ENCODE measurements at places on chromosomes 6 and 20. TPM values are rescaled to one million over a fixed set of nuclear protein-coding genes. Genes with fewer than 3 reads are reported as not detected.

- DNase-seq, result no peak
Observed at GRCh38 chr20:3135507-3136070, 24.1 kb downstream of the FASTKD5 start.

DNA sequence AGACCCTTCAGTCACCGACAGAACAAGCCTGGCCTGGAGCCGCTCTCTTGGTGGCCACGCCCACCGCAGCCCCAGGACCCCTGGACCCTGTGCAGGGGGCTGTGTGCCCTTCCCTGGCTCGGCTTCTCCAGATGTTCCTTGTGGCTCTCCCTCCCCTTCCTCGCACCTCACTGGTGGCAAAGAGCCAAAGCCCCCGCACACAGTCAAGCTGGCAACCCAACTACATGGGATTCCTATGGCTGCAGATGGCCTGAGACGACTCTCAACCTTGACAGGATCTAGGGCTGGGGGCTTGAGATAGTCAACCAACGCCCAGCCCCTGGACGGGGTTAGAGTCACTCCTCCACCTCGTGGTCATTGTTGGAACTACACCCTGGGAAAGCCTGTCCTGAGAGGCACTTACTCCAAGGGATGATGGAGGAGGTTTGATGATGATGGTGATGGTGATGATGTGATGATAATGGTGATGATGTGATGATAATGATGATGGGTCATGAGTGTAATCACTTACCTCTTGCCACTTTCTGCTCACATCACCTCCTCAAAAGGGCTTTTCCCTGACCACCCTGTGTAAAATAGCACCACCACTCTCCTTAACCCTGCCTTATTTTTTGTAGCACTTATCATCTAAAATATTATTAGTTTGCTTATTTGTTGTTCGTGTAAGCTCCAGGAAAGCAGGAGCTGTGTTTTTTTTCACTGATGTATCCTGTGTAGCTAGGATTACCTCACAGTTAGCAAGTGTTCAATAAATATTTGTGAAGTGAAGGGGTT lies 278.4 kb downstream of the LRFN2 start:
- peak; percentile 35 for DNase-seq

- no peak for DNase-seq
Observed at GRCh38 chr20:54476169-54477009, 996 bp downstream of the DOK5 start.

DNA sequence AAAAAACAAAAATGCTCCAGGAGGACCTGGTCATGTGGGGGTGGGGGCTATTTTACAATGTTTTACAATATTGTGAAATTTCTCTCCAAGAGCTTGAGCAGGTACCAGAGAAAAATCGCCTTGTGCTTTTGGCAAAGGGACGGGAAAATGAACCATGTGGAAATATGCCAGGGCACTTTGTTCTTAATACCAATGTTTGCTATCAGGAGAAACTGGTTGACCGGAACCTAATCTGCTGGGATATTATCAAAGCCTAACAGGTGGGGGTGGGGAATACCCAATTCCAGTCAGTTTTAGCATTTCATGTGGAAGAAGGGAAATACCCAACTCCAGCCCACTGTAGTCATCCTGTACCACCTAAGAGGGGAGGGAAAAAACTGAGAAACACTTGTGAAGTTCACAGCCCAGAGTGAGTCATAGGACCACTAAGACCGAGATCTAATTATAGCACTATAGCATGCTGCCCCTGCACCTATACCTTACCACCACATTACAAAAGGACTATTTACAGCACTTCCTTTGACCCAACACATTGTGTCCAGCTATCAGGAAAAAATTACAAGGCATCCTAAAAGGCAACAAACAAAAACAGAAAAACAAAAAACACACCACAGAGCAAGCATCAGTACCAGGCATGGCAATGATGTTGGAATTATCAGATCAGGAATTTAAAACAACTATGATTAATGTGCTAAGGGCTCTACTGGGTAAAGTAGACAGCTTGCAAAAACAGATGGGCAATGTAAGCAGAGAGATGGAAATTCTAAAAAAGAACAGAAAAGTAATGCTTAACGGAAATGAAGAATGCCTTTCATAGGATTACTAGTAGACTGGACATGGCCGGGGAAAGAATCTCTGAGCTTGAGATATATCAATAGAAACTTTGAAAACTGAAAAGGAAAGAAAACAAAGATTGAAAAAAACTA lies 84.1 kb upstream of the POPDC3 start:
- DNase-seq, result no peak

- DNase-seq, result no peak
Observed at GRCh38 chr20:44089987-44090674, 96.9 kb downstream of the JPH2 start.

GRCh38 chr20:50230871-50231560 lies 40.4 kb downstream of the CEBPB start:
- DNase-seq, result no peak

GRCh38 chr20:51204794-51205193 lies 181.9 kb upstream of the KCNG1 start:
- DNase-seq, result no peak

GRCh38 chr6:51565472-51565871 lies 521.9 kb downstream of the PKHD1 start:
- no peak for DNase-seq

GRCh38 chr6:89298680-89299465 lies 16.2 kb downstream of the GABRR2 start:
- no peak for DNase-seq

DNA sequence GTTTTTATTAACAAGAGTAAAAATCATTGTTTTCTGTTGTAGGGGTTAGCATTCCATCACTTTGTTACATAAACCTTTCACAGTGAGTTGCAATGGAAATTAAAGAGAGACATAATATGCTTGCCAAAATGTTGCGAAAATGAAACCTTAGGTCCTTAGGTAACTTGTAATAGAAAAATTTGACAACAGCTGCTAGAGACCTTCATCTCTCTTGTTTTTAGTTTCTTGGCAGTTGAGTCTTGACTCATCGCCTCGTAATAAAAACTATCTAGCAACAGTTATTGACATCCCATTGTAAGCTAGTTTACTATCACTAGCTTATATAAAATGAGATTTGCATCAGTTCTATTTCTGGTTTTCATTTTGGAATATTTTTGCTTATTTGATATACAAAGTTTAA lies 179.0 kb upstream of the MMS22L start:
- no peak for DNase-seq

DNA sequence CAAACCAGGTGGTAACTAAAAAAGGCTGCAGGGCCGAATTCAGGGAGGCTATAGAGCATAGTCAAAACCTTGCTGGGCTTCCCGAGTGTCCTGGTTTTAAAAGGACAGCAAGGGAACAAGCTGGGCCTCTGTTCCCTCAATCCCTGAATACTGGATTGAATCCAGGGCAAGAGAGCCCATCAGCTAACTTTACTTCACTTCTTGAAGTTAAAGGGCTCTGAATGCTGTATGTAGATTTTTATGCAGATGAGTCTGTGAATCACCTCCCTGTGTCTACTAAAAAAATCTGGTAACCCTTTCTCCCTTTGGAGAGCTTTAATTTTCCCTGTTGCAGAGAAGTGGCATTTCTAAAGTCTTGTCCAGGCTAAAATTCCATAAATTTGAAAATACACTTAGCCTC lies 29.5 kb downstream of the LYRM4 start:
- no peak for DNase-seq

GRCh38 chr6:31567531-31568370 lies 4.3 kb upstream of the LTA start:
- DNase-seq, result no peak

DNA sequence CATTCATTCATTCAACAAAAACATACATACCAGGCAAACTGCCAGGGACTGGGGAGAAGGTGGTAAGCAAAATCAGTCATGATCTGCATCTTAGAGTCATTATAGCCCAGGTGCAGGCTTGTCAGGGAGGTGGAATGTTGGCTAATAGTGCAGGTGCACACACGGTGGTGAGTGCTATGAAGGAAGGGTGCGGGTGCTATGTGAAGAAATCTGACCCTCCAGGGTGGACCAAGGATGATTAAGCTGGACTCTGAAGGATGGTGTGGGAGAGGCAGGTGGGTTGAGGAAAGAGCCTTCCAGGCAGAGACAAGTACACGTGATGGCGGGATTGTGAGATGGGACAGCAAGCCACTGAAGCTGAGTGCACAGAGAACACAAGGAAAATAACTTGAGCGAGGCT lies 77.4 kb downstream of the B3GAT2 start:
- DNase-seq, result no peak

GRCh38 chr20:48238326-48238725 lies 453.0 kb upstream of the SULF2 start:
- no peak for DNase-seq

DNA sequence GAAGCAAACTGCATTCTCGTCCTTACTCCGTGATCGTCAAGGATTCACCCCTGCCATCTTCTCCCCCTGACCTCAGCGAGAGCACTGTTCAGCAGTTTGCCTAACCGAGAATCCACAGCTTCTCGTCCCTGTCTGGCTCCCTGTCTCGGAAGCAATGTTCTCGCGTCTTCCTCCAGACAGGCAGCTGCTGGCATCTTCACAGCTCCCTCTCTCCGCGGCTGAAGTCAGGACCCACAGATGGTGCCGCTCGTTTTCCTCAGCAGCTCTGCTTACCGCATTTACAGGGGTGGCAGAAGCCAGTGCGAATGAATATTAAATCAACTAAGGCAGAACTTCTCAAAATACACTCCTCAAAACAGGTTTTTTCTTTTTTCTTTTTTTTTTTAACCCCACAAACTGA lies 18.9 kb upstream of the SLC22A2 start:
- DNase-seq, result no peak

DNA sequence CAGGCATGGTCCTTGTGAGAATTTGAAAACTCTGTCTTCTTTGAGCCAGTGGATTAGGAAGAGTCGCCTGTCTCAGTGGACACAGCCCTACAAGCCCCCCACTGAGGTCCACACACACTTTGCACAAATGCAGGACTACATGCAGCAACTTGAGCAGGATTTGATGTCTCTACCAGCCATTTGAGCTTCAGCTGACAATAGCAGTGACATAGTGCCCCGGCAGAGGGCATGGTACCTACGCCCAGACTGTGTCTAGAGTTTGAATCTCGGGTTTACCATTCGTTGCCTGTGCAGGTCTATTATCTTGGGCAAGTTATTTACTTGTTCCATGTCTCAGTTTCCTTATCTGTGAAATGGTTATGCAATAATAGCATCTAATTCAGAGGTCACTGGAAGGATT lies 580.1 kb downstream of the TFAP2B start:
- DNase-seq, result no peak

DNA sequence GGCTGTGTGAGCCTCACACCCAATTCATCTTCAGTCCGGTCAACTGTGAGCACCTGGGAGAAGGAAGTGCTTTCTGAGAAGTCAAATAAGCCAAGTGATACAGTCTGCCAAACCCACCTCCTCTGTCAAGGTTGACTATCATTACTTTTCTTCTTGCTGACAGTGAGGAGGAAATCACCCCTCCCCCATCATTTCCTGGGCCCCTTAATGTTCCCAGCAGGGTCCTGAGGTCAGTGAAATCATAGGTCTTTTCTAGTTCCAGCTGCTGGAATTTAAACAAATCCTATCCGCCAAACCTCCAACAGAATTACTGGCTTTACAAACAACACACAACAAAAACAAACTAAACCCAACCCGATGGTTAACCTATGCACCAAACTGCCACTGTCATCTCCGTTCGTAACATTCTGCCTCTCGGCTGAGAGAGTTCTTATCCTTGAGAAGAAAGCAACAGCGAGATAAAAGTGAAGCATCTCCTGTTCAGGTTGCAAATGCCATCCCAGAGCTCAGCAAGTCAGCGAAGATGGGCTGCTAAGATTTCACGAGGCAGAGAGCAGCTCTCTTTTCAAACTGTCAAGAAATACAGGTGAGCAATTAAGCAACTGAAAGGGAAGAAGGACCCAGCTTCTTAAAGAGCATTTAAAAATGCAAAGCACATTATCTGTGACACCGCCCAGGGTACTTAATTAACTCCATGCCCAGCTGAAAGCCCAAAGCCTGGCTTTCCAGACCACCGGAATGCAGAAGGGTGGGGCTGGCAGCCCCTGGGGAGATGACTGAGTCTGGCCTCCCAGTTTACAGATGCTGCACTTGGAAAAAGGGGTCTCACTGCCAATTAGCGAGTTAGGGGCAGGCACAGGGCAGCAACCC lies 24.7 kb downstream of the GFOD1 start:
- no peak for DNase-seq

DNA sequence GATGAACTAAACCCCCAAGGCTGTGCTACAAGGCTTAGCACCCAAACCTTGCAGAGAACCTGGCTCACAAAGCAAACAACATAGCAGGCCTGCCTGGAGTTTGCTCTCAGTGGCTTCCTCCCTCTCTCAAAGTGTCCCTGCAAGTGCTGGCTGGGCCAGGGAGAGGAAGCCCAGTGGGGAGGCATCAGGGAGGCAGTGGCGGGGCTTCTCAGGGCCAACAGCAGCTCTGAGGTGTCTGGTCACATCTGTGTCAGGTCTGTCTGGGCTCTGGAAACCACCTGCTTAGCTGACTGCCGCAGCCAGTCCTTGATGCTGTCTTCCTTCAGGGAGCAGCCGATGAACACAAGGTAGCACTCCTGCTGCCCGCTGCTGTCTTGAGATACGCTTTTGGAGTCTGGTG lies 16.7 kb upstream of the SLC4A11 start:
- DNase-seq, result no peak

DNA sequence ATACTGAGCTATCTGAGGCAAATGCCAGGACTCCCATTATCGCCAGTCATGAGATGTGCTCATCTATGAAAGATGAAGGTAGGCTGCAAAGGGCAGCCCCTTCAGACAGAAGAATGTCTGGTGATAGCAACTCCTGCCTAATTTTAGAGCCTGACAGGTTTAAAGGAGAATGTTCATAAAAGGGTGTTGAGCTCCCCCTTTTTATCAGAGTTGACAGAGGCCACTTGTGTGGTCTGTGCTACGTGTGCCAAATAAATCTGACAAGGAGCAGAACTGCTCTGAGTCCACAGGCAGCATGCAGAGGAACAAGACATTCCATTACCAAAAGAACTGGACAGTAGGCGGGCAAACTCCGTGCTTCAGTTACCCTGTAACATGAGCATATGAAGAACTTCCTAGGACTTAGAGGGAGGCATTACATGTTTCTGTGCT lies 101.8 kb downstream of the PREP start:
- DNase-seq, result no peak

The SIGLEC1 gene
- 0.05 TPM for total RNA-seq

The PSMB8 gene
- total RNA-seq, result 343 TPM

The MICB gene
- total RNA-seq, result 12.5 TPM

The COL9A3 gene
- 0.10 TPM for total RNA-seq

The SPINT4 gene
- not detected for total RNA-seq

The ZBTB12 gene
- 5.4 TPM for total RNA-seq

The TRIM39 gene
- 25.5 TPM for total RNA-seq

The ZFAND3 gene
- 31.4 TPM for total RNA-seq

The POU5F1 gene
- total RNA-seq, result 1.4 TPM

All from activated T-cell treated with anti-CD3 and anti-CD28 coated beads, Interleukin-2, amount 50 U/mL, for 4 hours (primary cell).